ENCODE measurements at places on chromosomes 2 and 18.

GRCh38 chr2:113148606-113149552 is 21.5 kb downstream of the IL1RN start:
- DNase-seq = no peak

DNA sequence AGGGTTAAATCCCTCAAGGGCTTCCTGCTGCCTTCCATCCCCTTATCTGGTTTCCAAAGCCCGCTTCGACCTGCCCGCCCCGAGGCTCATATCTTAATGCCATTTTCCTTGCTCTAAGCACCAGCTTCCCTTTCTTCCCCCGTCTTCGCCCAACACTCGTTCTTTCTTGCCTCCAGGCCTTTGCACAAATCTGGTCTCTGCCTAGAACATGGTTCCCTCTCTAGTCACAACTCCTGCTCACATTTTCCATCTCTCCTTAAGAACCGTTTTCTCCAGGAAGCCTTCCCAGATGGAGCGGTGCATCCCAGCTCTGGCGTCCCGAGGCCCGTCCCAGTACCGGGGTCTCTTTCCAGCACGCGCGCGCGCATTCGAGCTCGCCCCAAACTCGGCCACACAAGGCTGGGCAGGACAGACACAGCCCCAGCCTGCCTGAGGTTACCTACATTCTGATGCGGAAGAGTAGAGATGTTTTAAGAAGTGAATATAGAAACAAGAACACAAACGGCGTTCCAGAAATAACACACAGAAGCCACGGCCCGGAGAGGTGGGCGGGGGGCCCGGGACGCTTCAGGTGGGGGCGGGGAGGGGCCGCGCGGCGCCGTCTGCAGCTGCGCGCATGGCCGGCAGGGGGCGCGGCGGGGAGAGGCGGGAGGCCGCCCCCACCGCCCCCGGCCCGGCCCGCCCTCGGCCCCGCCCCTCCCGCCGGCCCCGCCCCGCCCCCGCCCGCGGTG is at the start of gene DGKD:
Gene DGKD (plus strand): TSS at position 726 of the 731 bp plus-strand sequence. CDS start 25 bp downstream, outside the sequence.
- DNase-seq = peak; percentile 69

DNA sequence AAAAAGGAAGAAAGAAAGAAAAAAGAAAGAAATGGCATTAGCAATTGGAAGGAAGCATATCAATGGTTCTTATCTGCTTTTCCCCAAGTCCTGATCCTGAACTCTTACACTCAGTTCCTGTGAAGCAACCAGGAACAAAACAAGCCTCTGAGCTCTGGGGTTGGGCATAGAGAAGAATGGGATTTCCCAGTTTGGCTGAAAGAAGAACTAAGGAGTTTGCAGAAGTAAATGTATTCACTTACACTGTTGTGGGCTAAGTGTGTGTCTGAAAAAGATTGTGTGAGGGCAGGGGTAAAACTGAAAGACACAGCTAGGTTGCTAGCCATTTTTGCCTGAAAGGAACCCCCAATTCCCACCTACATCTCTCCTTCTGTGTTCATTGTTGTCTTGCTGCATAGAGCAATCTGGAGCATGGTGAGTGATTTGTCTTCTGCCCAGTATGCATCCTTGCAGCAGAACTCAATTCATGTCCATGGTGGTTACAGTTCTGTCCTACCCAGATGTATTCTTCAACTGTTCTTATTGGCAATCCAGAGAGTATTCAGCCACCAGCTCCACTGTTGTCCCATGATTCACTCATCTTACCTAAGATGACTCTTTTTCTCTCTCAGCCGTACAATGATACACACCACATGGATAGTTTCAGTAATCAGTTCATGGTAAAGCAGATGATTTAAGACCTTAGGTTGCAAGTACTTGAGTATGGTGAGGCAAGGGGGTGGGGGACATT is 348.7 kb downstream of the ARHGAP15 start:
- DNase-seq = no peak

GRCh38 chr2:120396013-120396860 is 50.3 kb downstream of the INHBB start:
- no peak for DNase-seq

DNA sequence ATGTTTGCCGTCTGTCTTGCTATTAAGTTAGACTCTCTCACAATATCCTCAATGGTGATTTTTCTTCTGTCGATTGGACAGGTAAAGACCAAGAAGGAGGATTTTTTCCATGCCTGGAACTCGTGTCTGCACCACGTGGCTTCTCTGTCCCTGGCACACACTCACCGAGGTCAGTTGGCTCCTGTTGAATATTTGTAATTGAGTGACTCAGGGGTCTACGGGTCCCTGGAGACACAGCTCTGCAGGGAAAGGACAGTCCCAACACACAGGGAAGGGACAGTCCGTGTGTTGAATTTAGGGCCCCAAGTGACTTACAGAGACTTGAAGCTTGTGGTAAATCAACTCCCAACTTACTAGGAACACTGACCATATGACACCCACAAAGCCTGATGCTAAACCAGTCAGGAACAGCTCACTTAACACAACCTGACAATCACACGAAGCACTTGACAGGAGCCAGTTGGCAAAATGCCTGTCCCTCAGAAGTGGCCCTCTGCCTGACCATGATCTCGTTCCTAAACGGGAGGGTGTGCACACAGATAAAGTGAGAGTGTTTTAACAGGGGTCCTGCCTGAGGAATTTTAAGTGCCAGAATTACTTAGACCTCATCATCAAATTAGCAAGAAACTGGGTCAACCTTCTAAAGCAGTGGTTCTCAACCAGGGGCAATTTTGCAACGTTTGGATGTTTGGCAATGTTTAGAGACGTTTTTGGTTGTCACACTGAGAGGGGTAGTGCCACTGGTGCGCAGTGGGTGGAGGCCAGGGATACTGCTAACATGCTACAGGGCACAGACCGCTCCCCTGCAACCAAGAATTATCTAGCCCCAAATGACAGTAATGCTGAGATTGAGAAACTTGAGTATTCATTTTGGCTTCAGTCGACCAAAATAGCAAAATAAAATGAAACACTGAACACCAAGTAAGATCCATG is 88.9 kb upstream of the BCL2L11 start:
- DNase-seq = no peak

DNA sequence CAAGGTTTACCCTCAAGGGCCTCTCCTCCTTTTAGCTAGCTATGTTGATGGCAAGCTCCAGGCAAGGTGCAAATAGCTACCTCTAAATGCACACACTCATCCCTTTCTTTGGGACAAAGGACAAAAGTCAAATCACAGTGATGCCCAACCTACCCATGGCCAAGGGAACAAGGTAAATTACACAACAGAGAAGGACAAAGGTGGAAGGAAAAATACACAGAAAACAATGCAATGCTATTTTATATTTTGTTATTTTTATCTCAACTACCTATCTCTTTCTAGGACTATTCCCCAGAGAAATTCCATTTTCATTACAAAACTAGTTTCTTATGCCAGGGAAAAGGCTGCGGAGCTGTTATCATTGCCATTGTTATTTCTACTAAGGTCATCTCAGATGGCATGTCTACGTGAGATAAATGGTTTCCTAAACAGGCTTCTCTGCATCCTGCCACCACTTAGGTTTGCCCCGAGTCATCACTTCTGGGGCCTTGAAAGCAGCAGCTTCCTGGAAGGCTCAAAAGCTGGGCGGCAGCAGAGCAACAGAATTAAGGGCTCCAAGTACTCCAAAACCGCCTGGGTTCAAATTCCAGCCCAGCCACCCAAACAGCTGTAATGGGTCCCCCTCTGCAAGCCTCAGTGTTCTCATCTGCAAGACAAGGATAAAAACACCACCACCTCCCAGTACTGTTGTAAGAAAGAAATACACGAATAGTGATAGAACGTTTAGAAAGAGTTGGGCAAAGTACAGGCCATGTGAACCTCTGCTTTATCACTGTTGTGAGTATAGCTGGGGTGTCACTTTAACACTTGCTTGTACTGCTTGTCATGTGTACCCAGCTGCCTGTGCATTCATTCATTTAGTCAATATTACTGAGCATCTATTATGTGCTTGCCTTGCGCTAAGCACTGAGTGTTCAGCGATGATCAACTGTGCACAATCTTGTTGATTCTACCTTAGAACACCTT is 20.9 kb downstream of the BCL2 start:
- no peak for DNase-seq

DNA sequence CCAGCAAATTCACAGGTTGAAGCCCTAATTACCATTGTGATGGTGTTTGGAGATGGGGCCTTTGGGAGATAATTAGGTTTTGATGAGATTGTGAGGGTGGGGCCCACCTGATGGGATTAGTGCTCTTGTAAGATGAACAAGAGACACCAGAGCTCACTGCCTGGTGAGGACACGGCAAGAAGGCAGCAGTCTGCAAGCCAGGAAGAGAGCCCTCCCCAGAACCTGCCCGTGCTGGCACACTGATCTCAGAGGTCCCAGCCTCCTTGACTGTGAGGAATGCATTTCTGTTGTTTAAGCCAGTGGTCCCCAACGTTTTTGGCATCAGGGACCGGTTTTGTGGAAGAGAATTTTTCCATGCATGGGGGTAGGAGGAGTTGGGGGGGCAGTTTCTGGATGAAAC is 240.7 kb downstream of the KLHL29 start:
- no peak for DNase-seq

DNA sequence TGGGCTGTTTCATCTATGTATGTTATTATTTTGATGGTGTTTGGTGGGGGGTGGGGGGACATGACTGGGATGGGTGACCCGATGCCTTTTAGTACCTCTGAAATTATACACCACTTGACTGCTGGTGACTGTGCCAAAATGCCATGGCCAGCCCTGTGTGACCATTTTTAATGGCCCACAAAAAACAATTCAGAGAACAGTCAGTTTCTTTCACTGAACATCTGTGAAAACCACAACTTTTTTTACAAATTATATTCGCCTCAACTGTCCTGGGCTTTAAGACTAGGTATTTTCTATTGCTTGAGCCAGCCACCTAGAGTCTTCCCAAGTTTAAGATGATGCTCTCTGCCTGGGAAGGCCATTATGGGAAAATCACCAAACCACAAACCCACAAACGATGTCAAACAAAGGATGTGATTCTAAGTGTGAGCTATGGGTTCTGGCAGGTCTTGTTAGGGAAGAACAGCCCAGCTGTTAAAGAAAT is 33.9 kb downstream of the FN1 start:
- no peak for DNase-seq

- DNase-seq = no peak
Observed at GRCh38 chr18:12330766-12331165, 22.7 kb downstream of the TUBB6 start.

GRCh38 chr2:51919395-51919794 is 887.5 kb upstream of the NRXN1 start:
- DNase-seq = no peak

DNA sequence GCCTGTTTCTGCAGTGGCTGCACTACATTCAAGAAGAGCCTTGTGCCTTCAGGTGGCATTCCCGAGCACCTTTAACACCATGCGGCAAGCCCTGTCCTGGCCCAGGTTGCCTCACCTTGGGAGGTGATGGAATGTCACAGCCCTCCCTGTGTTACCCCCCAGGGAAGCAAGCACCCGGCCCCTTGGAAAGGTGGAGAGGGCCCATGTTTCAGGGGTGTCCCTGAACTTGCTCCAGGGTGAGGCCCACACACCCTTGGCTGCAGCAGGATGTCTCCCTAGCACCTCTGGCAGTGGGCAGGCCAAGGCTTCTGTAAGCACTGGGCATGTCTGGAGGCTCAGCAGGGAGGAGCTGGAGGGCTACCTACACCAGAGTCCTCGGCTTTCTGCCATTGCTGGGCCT is 29.3 kb upstream of the ACAA2 start:
- DNase-seq = no peak
